ENCODE measurements at places on chromosomes 1 and 21.

DNA sequence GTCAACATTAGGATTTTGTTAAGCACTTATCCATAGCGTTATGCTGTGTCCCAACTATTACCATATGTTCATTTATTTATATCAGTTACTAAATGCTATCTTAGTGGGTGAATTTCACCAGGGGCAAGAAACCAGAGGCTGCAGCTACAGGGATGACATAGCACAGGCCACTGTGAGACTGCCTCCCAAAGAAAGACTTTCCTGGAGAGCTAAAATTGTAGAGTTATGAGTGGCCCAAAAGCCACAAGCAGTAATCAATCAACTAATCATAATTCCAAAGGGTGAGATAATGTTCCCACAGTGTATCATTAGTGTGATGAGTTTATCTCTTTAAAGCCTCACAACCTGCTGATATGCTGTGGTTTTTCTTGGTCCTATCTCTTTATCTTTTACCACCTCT lies 3.8 kb upstream of the TGFB2 start:
- DNase-seq, result no peak

DNA sequence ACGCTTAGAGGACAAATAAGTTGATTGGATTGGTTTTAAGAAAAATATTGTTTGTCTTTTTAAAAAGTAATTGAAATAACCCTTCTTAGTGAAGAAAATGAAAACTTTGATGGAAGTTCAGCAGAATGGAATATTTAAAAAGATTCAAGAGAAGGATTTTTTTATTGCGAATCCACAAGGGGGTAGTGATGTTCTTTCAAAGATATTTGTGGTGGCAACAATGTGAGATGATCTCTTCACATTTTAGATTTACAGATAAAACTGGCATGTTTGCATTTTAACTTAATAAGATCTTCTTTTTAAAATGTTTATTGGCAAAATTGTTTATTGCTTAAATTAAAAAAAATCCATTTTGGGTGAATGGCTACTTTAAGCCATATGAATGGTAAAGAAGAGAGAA lies 8.9 kb downstream of the CAMTA1 start:
- peak; percentile 68 for DNase-seq

DNA sequence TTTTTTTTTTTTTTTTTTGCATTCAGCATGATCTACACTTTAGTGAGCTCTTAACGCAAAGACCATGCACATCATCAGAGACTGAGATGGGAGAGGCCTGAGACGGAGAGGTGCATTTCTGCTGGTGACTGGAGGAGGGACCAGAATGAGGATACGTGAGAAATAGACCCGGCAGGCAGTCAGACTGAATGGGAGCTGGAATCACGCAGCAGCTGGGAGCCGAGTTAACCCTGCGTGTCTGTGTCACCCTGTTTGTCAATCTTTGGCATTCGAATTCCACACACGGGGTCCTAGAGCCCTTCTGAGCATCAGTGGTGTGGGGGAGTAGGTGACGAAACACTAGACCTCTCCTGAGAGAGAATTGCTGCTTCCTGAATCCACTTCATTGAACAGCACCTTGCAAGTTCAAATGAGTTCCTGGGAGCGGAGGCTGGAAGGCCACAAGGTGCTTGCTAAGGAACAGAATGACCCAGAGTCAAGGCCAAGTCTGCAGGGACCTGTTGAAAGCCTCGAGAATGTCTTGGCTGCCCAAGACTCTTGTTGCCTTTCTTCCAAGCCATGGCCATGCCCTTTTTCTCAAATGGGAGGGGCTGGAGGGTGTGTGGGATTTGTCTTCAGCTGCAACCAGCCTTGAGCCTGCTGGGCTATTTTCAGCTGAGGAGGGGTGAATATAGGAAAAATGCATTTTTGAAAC lies 123.3 kb downstream of the CNIH3 start:
- DNase-seq, result no peak

GRCh38 chr1:99565606-99566289 lies 80.2 kb upstream of the PALMD start:
- peak; percentile 38 for DNase-seq

DNA sequence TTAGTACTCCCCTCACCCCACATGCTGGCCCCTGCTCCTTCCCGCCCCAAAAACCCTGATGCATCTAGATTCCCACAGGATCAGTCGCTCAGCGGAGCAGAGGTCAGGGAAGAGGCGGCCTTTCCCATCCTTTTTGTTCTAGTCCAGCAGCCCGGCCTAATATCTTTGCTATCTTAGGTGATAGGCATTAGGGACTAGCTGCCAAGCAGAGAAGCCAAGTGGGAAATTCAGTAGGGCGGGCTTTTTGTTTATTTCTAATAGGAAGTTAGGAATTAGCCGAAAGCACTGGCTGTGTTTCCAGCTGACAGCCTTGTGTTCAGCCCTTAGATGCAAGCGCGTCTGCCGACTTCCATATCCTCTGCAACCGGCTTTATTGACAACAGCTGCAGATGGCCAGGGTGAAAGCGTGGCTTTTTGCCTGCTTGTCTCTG lies 59.0 kb upstream of the BCAR3 start:
- peak; percentile 53 for DNase-seq

GRCh38 chr1:221206076-221206475 lies 326.8 kb downstream of the HLX start:
- DNase-seq, result no peak

DNA sequence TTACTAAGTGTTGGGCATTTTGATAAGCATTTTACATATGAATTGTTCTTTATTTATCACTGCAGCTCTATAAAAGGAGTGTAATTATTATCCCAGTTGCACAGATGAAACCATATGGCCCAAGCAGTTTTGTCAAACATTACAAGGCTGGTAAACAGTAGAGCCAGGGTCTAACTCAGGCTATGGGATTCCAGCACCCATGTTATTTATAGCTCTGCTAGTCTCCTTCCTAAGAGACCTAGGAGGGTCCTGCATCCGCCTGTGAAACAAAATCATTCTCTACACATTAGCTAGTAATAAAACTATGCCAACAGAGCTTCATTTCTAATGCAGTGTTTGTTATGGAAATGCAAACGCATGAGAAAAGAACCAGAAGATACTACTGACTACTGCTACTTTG lies 58.6 kb downstream of the IL23R start:
- DNase-seq, result no peak

DNA sequence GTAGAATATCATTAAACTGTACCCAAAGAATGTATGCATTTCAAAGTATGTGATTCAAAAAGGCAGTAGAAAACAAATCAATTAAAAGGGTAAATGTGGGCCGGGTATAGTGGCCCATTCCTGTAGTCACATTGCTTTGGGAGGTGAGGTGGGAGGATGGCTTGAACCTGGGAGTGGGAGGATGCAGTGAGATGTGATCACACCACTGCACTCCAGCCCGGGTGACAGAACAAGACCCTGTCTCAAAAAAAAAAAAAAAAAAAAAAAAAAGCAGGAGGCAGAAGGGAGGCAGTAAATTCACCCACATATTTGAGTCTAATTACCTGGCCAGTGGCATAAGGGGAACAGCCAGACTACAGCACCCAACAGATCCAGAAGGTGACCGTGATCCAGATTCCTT lies 17.9 kb upstream of the PRSS38 start:
- DNase-seq, result no peak

DNA sequence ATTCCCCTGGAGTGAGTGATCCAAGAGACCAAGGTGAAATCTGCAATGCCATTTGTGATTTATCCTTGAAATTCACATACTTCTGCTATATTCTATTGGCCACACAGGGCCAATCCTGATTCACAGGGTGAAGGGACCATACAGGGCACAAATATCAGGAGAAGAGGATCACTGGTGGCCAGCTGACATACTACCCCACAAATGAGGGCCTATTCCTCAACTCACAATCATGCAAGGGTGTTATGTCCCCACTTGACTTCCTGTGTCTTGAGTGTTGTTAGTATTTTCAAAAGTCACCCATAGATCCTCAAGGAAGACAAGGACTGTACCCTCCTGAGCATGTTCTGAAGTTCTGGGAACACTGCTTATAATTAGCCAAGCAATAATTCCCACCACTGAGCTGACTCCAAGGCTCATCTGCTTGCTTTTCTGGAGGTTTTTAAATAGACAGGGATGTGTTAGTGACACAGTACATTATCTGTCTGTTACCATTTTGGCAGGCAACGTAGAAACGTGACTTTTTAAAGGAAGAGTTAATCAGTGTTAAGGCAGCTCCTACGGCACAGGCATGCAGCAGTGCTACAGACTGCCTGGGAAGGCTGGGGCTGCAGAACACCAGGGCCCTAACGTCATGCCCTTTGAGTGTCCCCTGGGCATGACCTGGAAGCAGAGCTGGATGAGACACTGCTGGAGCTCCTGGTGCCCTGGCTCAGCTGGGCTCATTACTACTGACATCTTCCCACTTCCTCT lies 137.4 kb downstream of the FAM78B start:
- DNase-seq, result no peak

DNA sequence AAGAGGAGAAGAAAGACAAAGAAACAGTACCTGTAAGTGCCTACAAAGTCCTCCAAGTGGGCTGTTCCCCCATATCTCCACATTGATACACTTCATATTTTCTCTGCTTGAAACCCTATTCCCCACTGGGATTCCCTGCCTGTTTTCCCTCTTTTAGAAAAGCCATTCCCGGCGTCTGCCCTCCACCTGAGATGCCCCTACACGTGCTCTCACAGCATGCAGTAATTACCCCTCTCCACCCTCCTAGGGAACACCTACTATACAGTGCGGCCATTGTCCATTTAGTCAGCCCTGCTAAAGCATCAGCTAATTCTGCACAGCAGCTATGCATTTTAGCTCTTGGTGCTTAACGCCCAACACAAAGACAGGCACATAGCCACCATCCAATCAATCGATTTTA lies 135.7 kb upstream of the TIAM1 start:
- no peak for DNase-seq

- no peak for DNase-seq
These were observed 1.6 kb downstream of the TTC13 start for GRCh38 chr1:230976825-230977747.

DNA sequence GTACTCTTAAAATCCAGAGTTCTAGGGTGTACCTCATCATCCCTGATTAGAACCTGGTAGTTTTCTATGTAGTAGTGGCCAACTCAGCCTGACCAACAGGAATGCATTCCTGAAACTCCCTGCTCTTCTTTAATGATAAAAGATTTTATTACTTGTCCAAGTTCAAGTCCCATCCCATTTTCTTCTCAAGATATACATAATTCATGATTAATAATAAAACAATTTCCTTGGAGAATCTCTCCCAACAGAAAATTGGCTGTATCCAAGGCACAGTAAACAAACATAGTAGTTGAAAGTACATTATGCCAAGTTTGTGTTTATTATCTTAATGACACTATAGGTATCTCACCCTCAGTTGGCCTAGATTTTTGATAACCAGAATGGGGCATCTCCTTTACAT lies 714.1 kb upstream of the ADAMTS5 start:
- peak; percentile 37 for DNase-seq

- no peak for DNase-seq
These were observed 288.4 kb upstream of the PRMT6 start for GRCh38 chr1:106768077-106768476.

- DNase-seq, result no peak
These were observed 1104.8 kb downstream of the AMY1C start for GRCh38 chr1:104854529-104854928.

- peak; percentile 51 for DNase-seq
These were observed 21.1 kb downstream of the TMEM51 start for GRCh38 chr1:15174615-15174983.

DNA sequence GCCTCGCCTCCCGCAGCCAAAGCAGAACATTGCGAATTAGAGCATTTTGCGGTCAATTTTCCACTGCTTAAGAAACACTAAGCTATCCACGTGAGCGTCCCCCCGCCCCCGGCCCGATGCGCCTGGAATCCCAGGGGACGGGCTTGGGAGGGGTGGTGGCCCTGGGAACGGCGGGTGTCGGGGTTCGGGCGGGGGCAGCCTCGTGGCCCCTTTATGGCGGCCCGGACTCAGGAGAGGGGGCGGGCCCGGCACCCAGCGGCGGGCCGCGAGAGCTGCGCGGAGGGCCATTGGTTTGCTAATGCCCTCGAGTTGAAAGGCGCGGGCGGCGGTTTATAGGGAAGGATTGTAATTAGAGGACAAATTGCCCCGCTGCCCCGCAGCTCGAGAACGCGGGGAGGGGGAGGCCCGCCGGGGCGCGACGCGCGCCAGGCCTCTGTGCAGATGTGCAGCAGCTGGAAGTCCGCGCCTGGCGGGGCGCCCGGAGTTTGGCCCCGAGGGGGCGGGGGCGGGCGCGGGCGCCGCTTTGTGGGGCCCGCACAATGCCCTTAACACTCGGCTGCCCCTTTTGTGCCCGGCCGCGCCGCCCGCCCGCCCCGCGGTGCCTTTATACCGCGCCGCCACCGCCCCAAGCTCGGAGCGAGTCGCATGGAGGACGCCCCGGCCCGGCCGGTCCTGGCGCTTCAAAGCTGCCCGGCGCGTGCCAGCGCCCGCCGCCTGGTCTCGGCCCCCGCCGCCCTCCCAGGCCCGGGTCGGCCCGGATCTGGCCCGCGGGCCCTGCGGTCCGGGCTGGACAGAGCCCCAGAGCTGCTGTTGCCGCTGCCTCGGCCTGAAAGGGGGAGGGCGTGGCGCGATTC lies 1.9 kb upstream of the HES3 start:
- no peak for DNase-seq

- no peak for DNase-seq
These were observed 27.0 kb upstream of the LYPD8 start for GRCh38 chr1:248782416-248783141.

DNA sequence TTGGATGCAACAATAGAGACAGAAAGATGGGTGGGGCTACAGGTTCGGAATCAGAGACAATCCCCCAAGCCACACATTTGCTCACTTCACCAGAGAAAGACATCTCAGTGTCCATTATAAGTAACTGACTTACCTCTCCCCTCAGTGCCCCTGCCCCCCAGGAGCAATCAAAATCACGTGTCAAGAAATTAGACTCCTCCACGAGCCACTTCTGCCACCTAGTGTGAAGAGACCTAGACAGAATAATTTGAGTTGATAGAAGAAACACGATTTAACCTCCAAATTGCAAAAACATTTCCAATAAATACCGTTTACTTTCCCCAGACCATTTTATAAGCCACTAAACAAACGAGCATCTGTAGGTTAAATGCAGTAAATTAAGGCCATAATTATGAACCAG lies 123.2 kb downstream of the SLC30A10 start:
- no peak for DNase-seq
